Stimulated activated CD8-positive, alpha-beta memory T cell treated with anti-CD3 and anti-CD28 coated beads, Interleukin-15, amount 100 ng/mL, for 24 hours (primary cell): ENCODE measurements at places on chromosomes 5 and 9.

DNA sequence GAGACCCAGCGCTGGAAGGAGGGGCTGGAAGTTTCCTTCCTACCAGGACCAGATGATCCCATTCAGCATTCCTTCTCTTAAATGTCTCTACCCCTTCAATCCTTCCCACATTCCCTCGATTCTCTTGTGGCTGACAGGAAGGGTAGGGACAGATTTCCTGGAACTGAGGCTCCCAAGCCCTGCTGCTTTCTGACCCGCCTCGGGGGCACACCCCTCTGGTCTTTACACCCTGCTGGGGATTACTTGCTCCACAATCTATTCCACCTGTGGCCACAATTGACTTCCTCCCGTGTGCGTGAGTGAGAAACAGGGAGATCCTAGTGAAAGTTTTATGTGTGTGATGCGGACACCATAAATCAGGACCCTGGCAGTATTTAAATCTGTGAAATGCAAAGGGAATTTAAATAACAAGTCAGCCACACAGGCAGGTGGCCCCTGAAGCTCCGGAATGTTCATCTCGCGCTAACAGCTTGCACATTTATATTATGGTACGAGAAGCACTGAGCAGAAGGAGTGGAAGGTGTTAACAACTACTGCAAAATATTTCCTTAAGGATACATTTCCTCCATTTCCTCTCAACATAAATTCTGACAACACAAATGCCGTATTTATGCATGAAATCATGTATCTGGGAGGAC is 237.5 kb downstream of the SLIT3 start:
- DNase-seq = no peak

- no peak for DNase-seq
Measured at GRCh38 chr5:24492229-24492628, 152.5 kb downstream of the CDH10 start.

DNA sequence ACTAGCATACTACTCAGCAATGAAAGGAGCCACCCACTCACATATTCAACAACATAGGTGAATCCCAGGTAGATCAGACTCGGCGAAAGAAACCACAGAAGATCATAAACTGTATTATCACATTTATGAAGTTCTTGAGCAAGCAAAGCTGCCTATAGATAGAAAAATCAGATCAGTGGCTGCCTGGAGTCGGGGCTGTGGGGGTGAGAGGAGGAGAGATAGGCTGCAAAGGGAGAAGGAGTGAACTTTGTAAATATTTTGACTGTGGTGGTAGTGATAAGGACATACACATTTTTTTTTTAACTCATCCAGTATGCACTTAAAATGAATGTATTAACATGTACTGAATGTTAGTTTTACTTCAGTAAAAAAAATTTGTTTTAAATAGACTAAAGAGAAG is 23.5 kb upstream of the TMEM174 start:
- no peak for DNase-seq

DNA sequence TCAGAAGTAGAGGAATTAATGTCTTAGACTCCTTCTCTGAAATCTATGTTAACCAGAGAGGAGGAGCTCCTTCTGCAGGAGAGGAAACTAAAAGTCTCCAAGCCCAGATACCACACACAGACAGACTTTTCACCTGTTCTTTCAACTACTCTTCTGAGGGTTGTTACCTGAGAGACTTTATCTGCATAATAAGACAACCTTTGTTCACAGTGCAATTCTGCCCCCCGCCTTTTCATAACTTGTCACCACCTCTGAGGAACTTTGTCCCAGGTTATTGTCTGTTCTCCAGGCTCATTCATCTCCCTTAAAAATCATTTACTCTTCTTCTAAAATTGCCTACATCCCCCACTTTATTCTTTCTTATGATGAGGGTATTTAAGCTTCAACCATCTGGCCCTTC is 9.4 kb upstream of the GALNT10 start:
- no peak for DNase-seq

DNA sequence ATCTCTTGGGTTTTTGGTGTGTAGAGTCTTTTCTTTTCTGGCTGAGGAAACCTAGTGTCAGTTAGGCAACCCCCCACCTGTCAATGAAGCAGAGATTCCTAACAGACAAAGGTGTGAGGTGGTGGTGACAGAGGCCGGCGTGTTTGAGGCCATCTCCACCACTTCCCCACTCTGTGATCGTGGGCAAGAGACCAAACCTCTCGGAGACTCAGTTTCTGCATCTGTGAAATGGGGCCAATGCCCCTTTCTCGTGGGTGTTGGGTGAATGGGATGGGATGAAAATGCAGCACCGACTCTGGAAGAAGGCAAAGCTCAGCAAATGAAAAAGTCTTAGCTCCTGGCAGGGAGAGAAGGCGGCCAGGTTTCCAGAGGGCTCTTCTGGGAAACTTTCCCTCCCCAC is 807 bp downstream of the FAM163B start:
- DNase-seq = no peak

- DNase-seq = no peak
Measured at GRCh38 chr5:172904643-172905345, 54.4 kb upstream of the RPL26L1 start.

DNA sequence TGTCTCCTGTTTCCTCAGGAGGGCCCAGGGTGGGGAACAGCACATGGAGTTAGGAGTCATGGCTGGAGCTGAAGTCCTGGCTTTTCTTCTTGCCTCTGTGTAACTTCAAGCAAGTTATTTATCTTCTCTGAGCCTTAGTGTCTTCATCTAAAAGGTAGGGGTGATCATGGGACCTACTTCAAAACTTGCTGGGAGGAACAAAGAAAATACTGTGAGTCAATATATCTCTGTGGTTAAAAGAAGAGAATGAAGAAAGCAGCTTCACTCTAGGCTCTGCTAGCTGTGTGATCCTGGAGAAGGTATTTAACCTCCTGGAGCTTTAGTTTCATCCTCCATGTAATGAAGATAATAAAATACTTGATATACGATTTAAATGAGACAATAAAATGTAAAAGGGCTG is 26.5 kb downstream of the AFAP1L1 start:
- DNase-seq = no peak

GRCh38 chr5:17340819-17341218 is 123.4 kb downstream of the BASP1 start:
- DNase-seq = no peak
